ENCODE measurements at places on chromosomes 13 and 19.

DNA sequence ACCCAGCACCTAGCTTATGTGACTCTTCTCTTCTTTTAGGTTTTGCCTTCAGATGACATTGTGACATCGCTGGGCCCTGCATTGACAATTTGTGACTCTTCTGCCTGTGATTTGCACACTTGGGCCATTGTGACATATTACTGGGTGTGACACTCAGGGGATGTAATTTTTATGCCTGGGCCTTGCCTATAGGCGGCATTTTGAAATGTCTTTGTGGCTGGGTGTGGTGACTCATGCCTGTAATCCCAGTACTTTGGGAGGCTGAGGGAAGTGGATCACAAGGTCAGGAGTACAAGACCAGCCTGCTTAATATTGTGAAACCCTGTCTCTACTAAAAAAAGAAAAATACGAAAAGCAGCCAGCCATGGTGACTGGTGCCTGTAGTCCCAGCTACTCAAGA, 28.4 kb upstream of the ZNF681 start:
- no peak for DNase-seq

GRCh38 chr13:40598569-40598968, 67.9 kb downstream of the FOXO1 start:
- no peak for DNase-seq

DNA sequence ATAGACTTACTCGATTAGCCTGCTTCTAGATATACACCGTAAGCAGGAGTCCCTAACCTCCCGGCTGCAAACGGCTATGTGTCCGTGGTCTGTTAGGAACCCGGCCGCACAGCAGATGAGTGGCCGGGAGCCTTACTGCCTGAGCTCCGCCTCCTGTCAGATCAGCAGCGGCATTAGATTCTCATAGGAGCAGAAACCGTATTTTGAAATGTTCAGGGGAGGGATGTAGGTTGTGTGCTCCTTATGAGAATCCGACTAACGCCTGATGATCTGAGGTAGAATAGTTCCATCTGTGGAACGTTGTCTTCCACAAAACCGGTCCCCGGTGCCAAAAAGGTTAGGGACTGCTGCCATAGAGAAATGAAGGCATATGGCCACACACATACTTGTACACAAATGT, 1491.9 kb downstream of the SLITRK5 start:
- no peak for DNase-seq

- DNase-seq: no peak
These were observed 119.3 kb upstream of the GJB6 start for GRCh38 chr13:20351281-20352022.

GRCh38 chr19:13135068-13136062, 14.8 kb downstream of the STX10 start:
- no peak for DNase-seq

DNA sequence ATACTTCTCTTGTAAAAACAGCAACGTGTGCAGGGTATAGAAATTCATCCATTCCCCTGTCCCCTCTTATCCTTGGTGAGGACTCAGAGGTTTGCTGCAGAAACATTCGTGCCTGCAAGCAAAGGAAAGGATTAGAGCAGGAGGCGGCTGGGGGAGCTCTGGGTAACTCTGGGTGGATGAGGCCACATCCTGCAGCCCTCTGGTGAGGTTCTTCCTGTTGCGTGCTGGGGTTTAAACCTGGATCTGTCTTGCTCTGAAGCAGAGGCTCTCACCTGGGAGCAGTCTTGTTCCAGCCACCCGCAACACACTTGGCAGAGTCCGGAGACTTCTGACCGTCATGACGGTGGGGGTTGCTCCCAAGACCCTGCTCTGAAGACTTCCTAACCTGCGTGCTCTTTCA, 69.2 kb downstream of the ATP11A start:
- no peak for DNase-seq

DNA sequence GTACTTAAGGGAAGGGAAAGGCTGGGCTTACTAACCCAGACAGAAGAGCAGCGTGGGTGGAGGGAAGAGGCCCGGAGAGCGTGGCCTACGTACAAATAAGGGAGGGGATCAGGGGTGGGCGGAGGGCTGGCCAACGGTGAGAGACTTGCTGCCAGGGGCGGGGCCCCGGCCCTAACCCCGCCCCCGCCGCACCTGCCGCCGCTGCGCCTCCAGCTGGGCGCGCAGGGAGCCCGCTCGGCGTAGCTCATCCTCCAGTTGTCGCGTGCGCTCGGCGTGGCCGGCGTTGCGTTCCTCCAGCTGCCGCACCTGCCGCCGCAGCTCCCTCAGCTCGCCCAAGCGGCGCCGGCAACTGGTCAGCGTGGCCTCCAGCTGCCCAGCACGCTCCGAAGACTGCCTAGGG, 5.7 kb downstream of the HOOK2 start:
- no peak for DNase-seq
